ENCODE measurements at places on chromosomes 4 and X.

DNA sequence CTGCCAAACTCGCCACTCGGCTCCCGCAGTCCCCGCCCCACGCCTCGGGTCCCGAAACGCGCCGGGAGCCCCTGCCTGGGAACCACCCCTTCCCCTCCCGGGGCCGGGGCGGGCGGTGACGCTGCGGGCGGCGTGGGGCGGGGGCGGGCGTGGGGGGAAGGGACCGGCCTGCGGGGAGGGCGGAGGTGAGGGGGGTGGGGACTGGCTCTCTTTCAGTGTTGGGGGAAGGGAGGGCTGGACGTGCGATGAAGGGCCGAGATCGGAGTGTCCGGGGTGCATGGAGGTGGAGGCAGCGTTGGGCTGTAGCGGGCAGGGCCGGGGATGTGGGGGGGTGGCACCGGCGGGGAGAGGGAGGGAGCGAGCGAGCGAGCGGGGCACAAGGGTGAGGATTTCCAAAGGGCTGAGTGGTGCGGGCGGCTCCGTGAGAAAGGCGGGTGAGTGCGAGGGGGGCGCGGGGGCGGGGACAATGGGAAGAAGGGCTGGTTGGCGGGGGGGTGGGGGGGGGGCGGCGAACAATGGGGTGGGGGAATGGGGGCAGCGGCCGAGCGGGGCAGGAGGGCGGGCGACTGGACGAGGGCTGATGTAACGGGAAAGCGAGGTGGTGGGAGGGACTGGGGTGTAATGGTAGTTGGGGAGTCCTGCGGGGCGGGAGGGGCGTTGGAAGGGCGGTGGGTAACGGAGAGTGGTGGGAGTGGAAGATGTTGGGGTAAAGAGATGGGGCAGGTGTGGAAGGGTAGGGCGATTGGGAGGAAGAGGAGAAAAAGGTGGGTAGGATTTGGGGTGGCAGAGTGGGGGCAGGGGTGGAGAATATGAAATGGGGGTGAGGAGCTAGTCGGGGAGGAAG lies 578 bp downstream of the DCUN1D4 start:
- peak; percentile 58 for DNase-seq

GRCh38 chrX:119477812-119478232 lies 9.6 kb downstream of the SLC25A5 start:
- no peak for DNase-seq

- DNase-seq, result no peak
These were observed 10.4 kb downstream of the CASK start for GRCh38 chrX:41912923-41913322.

DNA sequence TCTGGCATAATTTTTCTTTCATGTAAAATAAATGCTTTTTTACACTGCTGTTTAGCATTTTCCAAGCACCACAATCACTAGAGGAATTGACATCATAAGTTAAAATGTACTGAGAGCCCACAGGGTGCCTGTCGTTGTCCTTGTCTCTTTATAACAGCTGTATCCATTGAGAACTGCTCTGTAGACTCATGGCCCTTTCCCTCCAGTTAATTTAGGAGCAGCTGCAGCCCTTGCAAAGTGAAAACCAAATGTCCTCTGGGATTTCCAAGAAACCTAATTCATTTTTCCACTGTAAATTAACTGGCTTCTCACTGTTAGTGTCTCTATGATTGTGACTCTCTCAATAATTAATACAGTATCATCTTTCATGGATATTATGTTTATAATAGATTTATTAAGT lies 185.9 kb downstream of the SLC4A4 start:
- no peak for DNase-seq

- no peak for DNase-seq
These were observed 213.1 kb upstream of the HDX start for GRCh38 chrX:84715315-84715714.

DNA sequence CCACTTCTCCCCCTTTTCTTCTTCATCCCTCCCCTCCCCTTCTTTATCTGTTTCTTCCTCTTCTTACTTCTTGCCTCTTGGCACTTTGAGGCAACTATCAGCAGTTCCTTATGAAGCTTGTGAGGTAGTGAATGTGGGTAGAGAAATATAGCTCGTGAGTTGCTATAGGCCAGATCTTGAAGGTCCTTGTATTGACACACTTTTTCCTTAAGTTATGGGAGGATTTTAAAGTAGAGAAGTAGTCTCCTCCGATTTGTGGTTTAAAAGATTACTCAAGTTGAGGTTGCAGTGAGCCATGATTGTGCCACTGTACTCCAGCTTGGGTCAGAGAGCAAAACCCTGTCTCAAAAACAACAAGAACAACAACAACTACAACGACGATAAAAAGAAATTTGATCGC lies 3.4 kb upstream of the RRAGB start:
- DNase-seq, result no peak

GRCh38 chr4:20615486-20616260 lies 84.6 kb upstream of the PACRGL start:
- DNase-seq, result no peak

DNA sequence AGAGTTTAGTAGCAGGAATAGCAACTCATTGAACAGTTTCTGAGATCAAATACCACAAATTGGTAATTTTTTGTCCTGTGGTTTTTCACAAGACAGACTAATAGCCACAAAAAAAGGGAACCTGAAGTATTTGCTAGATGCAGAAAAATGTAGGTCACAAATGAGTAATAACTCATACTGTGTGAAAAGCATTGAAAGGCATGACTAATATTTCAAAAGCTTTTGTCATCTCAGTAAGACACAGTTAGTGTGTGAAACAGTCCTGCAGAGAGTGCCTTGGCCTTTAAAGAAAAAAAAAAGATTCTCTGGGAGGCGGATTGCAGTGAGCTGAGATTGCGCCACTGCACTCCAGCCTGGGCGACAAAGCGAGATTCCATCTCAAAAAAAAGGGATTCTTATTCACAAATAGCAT lies 31.4 kb upstream of the SLC25A31 start:
- no peak for DNase-seq

- DNase-seq, result no peak
These were observed 77.9 kb downstream of the CBR4 start for GRCh38 chr4:168932138-168932537.

DNA sequence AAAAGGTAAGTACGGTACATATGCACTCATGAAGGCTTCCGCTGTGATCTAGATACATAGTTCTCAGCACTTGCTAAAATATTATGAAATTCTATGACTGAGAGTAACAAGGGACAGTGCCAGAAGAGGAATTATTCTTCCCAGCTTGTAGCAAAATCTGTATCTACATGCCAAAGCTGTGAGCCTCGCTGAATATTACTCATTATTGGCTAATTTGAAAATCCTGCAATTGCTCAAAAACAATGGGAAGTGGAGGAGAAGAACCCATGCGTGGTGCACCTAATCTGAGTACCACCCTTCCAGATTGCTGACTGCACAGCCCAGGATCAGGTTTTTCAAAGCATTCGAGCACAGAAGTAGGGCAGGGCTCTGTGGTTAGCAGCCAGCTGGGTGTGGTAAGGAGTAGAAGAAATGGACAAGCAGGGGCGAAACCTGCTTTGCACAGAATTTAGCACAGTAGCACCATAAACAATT lies 17.4 kb upstream of the PDCL2 start:
- no peak for DNase-seq

- no peak for DNase-seq
These were observed 171.0 kb upstream of the ATOH1 start for GRCh38 chr4:93657527-93657926.

DNA sequence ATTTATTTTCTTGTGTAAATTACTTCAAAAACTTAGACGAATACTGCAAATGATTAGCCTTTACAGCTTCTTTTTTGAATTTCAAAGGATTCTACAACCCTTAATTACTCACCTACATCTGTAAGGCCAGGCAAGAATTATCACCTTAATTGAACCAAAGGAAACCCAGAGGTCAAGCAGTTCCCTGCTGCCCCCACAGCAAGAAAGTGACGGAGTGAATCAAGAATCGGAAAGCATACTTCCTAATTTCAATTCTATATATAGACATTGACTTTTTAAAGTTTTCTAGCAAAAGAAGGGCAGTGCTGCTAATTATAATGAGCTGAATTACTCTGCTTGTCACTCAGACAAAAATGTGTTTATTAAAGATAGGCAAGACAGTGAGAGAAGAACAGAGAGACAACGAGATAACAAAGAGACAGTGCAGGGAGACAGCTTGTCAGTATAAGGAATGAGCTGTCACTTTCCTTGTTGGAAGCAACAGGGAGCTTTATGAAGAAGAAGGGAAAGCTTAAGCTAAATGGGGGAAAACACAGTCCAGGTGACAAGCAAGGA lies 47.5 kb upstream of the SPANXN4 start:
- no peak for DNase-seq

- no peak for DNase-seq
These were observed 82.7 kb downstream of the RAPGEF2 start for GRCh38 chr4:159185591-159186023.
